Stomach (tissue), 19 donors: ENCODE measurements at places on chromosomes 2 and 18. TPM values are rescaled to one million over a fixed set of nuclear protein-coding genes. Genes with fewer than 3 reads are reported as not detected.

The CFC1 gene
- total RNA-seq: 7.8 TPM

The PECR gene
- 6.1 TPM for total RNA-seq

- DNase-seq: no peak
These were observed 110.2 kb upstream of the RBBP8 start for GRCh38 chr18:22822841-22823508.

DNA sequence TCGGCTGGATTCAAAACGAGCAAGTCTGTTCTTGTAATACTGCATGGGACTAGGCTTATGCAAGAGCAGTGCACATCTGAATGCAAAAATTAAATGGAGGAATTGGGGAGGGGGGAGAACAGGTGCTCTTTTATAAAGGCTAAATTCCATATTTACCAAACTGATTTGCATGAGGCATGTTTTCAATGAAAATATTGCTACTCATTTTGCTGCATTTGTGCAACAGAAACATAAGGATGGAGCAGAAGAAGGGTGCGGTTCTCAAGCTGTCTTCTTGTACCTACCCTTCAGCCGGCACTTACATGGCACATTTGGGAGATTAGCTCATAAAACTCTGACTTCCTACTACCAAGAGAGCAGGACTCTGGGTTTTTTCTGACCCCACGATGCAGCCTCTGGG lies 256.4 kb downstream of the CDCA7 start:
- no peak for DNase-seq

DNA sequence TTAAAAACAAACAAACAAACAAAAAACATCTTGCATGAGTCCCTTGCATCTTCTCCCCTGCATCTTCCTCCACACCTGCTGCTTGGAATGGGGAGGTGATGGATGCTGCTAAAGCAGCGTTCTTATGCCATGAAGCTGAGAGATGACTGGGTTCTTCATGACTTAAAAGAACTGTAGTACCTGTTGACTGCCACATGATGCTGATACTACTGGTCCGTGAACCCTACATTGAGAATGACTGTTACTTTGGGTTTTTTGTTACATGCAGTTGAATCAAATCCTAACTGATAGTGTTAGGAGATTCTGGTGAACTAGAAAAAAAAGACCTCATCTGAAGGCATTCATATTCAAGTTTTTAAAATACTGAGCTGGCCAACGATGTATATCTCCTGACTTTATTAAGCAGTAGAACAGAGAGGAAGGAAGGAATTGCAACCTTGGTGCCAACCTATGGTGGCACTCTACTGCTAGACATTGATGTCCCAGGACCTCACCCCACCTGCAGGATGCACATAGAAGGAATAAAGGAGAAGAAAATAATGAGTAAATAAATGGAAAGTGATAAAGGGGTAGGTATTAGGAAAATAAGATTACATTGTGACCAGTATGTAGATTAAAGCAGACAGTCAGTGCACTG lies 63.2 kb upstream of the SPAG16 start:
- no peak for DNase-seq
